ENCODE measurements at places on chromosomes 3 and 15.

DNA sequence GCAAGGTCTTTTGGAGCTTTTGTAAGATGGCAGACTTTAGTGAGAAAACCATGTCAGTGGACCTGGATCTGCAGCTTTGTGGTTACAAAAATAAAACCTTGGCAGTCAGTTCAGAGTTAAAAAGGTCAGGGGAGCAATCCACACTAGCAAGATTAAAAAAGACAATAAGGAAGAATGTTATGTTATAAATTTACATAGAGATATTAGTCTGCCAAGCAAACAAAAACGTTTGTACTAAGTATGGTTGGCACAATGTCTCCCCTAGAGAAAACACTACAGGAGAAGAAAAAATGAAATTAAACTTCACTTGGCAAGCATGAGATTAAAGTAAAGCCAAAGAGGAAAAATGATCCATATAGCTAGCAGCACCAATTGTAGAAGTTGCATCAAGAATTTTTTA, 205.0 kb downstream of the LSAMP start:
- no peak for DNase-seq

GRCh38 chr3:131608296-131608695, 105.5 kb upstream of the MRPL3 start:
- no peak for DNase-seq

GRCh38 chr3:128427872-128428822, 38.5 kb downstream of the DNAJB8 start:
- no peak for DNase-seq

GRCh38 chr3:84108442-84108971, 850.3 kb upstream of the CADM2 start:
- no peak for DNase-seq

GRCh38 chr3:191555037-191555436, 94.1 kb downstream of the PYDC2 start:
- DNase-seq, result no peak

Data from stimulated activated CD8-positive, alpha-beta memory T cell treated with anti-CD3 and anti-CD28 coated beads, Interleukin-4, amount 100 ng/mL, for 4 hours (primary cell).